NCI-H524 treated with DMSO at 0.1 percent for 48 hours (cell line): ENCODE measurements at places on chromosomes 2 and 18.
A peak's percentile ranks its signal among the peaks of the same experiment; 100 is the strongest.

GRCh38 chr2:234732404-234733092 is 219.3 kb upstream of the SH3BP4 start:
- peak; percentile 13 for DNase-seq

DNA sequence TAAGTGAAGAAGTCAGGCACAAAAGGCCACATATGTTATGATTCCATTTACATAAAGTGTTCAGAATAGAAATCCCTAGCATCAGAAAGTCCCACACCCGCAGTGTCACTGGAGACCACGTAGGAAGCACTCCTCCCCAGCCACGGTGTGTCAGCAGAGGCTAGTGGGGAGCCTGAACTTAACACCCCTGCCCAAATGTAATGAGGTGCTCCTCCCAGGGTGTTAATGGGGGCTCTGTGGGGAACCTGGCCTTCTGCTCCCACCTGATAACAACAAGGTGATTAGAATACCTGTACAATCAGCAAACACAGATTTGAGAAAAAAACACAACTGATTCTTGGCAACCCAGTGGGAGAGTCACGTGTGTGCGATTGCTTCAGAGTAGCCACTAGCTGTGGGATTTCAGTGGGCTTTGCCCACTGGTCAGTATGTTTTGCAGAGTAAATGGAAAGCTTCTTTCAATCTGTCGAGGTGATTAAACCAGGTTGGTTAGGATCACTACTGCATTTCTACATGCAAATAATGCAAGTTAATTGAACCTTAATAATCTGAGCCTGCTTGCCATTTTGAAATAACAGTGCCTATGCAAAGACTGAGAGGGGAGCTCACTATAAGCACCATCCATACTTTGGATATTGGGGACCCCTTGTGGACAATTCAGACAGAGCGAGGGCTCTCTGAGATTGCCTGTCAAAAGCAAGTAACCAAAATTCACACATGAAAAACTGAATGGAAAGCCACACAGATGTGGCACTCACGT is 20.6 kb upstream of the ATRAID start:
- DNase-seq, result peak; percentile 29

DNA sequence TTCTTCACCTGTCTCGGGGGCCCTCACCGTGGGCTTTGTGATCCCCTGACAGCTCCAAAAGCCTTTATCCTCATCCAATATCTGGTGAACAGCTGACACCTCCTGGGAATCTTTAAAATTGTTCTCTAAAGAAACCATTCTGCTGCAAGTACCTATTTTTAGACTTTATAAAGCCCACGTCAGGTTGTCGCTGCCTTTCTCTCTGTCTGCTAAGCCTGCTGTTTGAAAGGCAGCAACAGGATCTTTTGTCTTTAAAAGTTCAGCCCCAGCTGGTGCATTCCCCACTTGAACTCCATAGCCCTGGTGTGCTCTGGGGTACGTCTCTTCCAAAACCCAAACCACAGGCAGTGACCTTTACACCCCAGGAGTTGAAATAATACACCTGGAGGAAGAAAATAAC is 145.0 kb downstream of the NEDD4L start:
- no peak for DNase-seq

- DNase-seq, result no peak
Measured at GRCh38 chr2:168086851-168087250, 160.5 kb downstream of the STK39 start.

DNA sequence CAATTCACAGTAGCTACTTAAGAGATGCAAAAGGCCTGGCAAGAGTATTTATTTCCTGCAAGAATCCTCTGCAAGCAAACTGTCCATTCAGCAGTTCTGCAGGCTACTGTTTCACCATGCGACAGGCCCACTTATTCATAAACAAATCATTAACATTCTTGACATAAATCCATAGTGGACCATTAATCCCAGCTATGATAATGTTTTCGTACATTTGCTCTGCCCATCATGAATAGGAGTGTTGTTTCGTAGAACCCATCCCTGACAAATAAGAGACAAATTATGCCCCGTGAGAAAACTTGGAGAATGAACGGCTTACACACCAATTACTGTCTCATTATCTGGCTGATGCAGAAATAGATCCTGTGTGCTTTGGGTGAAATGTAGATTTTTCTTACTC is 65.4 kb downstream of the PID1 start:
- DNase-seq, result no peak

DNA sequence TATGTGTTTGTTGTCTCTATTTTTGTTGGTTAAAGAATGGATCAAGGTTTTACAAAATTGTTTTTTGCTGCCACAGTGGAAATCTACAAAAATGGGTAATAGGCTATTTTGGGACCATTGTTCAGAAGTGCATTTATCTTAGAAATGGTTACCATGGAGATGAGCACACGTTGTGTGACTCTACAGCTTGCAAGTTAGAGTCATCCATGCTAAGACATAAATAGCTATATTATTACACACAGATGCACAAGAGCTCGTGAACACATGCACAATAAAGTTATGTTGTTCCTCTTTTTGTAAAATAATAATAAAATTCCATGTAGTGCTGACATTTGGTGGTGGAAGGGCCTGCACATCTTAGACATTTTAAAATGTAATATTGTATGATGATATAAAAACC is 15.5 kb upstream of the DUSP19 start:
- no peak for DNase-seq

GRCh38 chr2:183292028-183292427 is 167.8 kb downstream of the NUP35 start:
- no peak for DNase-seq

- DNase-seq, result no peak
Measured at GRCh38 chr18:48365965-48366364, 43.2 kb downstream of the ZBTB7C start.

GRCh38 chr2:18762667-18763066 is 173.3 kb upstream of the NT5C1B start:
- no peak for DNase-seq

DNA sequence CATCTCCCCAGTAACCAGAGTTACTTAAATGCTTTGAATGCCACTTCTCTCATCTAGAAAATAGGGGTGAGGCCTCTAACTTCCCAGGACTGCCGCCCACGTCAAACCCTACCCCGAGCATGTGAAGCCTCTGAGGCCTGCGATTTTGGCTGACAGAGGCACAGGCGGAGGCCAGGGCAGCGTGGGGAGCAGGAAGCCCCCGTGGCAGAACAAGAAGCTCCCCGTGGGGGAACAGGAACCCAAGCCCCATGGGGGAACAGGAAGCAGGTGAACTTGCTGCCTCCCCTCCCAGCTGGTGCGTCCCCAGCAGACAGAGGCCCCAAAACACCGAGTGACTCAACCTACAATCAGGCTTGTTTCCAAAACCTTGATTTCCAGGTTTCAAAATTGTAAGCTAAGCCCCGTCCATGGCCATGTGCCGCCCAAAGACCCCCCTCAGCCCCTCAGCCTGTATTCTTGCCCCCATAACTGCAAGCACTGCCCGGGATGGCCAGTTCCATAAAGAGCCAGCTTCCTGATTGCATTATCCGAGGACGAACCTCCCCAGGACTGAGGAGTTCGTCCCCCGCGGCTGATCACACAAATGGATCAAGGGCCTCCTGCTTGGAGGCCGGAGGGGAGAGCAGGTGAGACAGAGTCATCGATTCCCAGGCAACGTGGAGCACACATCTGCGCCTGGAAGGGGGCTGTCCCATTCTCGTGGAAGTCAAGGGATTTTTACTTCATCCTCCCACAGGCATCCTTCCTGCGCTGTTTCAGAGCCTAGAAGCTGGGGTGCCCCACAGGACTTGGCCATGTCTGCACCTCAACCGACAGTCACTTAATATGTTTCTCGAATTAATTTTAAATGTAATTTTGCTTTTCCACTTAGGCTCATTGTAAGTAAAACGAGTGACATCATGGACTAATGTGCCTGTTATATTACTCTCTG is 36.3 kb upstream of the CTDP1 start:
- no peak for DNase-seq

GRCh38 chr2:238879621-238880377 is 31.9 kb downstream of the TWIST2 start:
- no peak for DNase-seq

DNA sequence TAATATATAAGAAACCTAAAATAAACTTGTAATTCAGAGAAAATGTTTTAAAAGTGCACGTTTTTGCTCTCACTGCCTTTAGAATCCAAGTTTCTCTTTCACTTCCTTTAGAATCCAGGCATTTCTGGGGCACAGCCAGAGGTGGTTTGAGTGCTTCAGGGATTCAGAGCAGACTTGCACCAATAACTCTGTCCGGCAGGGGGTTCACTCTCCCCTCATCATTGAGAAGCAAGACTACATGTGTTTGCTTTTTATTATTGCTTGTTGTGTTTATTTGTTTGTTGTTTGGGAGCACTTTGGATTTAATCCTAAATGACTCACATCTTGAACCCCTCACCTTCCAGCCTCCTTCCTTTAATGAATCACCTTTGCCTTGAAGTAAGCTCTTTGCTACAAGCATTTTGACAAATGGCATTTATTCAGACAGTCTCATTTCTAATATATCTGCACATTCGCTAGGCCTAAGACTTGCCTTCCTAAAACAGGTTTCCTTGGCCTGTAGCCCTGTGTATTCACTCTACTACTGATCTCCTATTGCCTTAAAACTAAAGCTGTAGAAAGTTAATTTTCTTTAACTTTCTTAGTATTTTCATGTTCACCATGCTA is 233.5 kb upstream of the ATP5MC3 start:
- no peak for DNase-seq

GRCh38 chr2:206942592-206943478 is 3.5 kb downstream of the CPO start:
- DNase-seq, result no peak

GRCh38 chr2:30356071-30356470 is 91.0 kb upstream of the LCLAT1 start:
- DNase-seq, result no peak

GRCh38 chr18:56992777-56993176 is 154.1 kb upstream of the BOD1L2 start:
- DNase-seq, result no peak

DNA sequence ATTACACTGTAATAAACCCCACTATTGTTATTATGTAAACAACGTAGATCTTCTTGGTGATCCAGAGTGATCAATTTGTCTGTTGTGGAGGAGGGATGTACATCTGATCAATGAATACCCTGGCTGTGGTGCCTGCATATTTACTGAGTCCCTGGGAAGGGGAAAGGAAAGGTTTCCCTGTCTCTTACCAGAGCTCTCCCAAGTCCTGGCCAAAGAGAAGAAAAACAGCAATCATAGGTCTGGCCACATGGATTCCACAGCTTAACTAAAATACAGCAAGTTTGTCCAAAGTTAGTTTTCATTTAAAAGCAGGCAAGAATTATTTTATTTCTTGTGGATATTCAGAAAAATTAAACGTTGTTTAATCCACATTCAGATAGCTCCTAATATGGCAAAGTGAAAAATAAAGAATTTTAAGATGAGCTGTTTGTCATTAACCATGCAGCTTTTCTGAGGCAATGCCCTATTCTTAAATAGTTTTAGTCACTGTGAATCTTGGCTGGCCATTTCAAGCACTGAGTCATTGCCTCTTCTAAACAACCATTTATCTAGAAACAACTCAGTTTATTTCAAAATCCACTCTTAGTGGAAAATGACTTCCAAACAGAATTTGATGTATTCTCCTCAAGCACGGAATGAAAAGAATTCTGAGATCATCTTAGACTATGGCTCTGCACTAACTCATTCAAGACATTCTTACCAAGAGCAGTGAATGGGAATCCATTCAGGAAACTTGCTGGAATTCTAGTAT is 1004.4 kb upstream of the CDH2 start:
- no peak for DNase-seq

DNA sequence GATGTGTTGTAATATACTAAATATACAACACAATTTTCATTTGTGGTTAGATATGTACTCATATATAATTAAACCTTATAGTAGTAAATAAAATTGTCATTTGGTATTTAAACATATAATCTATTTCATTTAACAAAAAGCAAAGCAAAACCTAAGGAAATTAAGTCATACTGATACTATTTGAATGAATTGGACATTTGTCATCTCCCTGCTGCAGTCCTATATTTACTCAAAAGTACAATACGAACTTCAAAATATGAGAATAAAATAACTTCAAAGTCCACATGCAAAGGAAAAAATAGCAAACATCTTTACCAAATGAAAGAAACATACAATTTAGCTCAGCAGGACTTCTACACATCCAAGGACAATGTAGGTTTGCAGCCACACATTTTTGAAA is 11.8 kb upstream of the HAT1 start:
- no peak for DNase-seq

DNA sequence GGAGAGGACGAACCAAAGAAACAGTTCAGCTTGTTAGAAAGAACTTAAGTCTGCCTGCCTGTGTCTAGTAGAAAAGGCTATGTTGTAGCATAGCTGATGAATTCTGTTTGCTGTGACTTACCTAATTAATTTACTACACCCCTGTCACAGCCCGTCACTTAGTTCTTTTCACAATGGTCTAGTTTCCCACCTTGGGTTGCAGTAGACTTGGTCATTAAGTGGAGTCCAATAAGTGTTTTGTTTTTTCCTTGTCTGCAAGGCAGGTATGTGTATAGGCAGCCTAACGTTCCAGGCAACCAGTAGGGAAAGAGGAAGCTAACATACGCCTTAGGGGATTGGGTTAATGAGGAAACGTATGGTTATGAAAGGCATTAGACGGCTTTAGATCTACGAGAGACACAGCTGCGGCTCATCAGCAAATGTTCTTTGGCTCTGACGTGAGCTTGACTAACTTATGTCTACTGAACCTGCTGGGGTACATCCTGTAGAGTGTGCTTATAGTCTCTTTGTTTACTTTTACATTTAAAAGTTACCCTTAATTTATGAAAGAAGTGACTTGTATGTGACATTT is 180.1 kb downstream of the PRPF40A start:
- no peak for DNase-seq

DNA sequence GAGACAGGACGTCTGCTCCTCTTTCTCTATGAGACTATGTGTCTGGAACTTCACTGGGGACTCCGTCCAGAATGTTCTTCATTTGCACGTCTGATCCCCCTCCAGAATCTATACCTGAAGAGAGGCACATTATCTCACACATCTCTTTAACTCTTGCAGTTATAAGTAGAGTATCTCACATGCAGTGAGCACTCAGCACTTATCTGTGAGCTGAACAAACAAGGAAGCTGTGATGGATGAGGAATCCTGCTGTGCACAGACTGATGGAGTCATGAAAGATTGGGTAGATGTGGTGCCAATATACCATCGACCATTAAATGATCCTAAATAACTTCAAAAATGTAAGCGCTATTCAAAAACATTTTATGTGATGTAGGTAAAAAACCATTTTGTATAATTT is 888.3 kb upstream of the CELF4 start:
- no peak for DNase-seq
